T-cell (primary cell): ENCODE measurements at places on chromosomes 12 and 14.

- no peaks in the 10 kb centered on the region for H3K36me3 ChIP-seq
- DNase-seq = no peak
- no peaks in the 10 kb centered on the region for H3K27me3 ChIP-seq
- no peak overlapping the region for H3K27ac ChIP-seq
- no peak overlapping the region for H3K4me3 ChIP-seq
Measured at GRCh38 chr14:54857830-54858269, 44.8 kb downstream of the GCH1 start.

DNA sequence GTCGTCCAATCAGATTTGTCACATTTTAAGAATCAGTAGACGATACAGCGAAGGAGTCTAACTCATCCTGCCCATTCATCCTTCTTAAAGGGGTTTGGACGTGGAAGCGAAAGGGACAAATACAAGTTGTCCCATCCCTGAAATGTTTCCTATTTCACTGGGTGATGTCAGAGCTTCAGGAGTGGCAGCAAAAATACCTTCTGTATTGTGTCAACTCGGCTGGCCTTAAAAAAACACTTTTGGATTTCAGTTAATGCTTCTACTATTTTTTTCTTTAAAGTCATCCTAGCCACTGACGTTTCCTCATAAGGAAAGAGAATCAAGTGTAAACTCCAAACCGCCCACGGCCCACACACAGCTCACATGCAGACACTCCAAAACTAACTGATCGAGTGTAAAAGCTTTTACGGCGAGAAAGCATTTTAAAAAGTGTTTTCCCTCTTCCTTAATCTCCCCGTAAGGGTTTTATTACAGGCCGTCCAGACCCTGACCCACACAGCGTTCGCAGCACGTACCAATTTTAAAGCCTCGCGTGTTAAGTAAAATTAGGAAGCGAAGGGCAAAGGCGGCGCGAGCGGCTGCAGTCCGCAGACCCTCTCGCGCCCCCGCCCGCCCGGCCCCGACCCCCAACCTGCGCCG lies 593 bp downstream of the CFL2 start:
- peak overlapping the region; percentile 72 for H3K27ac ChIP-seq
- no peaks in the 10 kb centered on the region for H3K27me3 ChIP-seq
- DNase-seq = peak; percentile 17
- H3K4me1 ChIP-seq = peaks cover 10% of the 10 kb centered on the region
- H3K4me3 ChIP-seq = peak overlapping the region; percentile 79

- no peak for DNase-seq
- no peaks in the 10 kb centered on the region for H3K36me3 ChIP-seq
- no peak overlapping the region for H3K27ac ChIP-seq
- no peak overlapping the region for H3K4me3 ChIP-seq
- peaks cover 31% of the 10 kb centered on the region for H3K27me3 ChIP-seq
Measured at GRCh38 chr14:72605096-72605920, 288.6 kb downstream of the DPF3 start.

DNA sequence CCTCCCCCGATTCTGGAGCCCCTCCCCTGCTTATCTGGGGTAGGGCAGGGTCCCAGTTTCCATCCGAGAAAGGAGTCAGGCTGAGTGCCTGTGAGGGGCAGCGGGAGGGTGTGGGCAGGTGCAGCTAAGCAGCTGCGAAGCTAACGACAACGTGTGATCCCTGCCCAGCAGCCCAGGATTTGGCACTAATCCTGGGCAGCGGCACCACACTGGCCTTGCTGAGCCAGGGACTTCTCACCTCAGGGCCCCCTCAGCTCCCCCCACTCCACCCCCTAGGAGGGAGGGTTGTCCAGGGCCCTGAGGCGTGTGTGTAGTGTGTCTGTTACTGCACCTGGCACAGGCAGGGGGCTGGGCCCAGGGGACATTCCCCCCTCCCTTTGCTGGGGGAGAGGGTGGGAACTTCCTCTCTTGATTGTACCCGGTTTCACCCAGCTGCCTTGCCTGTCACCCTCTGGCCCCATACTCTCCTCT lies 1.8 kb downstream of the SMIM41 start:
- peaks cover 6% of the 10 kb centered on the region for H3K4me1 ChIP-seq
- peaks cover 24% of the 10 kb centered on the region for H3K36me3 ChIP-seq
- H3K27me3 ChIP-seq = no peaks in the 10 kb centered on the region
- no peak for DNase-seq
- no peak overlapping the region for H3K4me3 ChIP-seq
- H3K27ac ChIP-seq = no peak overlapping the region

DNA sequence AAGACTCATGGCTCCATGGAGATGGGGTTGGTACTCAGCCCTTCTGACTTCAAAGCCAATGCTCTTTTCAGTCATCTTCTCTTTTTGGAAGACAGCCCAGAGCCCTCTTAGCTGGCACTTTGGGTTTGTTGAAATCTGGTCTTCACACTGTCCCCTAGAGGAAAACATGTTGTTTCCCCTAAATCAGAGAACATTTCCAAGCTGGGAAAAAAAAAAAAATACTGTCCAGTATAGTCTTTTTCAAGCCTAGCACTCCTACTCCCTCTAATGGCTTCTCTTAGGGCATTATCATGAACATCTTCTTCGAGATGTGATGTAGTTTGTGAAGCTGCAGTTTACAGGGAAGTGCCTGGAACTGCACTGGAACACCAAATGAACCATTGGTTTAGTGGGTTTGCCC lies 3.0 kb upstream of the ZC3H14 start:
- no peak overlapping the region for H3K4me3 ChIP-seq
- no peaks in the 10 kb centered on the region for H3K36me3 ChIP-seq
- peaks cover 18% of the 10 kb centered on the region for H3K27me3 ChIP-seq
- H3K4me1 ChIP-seq = peaks cover 25% of the 10 kb centered on the region

GRCh38 chr12:73867147-73867546 lies 670.5 kb upstream of the ATXN7L3B start:
- DNase-seq = no peak
- H3K4me1 ChIP-seq = no peaks in the 10 kb centered on the region
- H3K27ac ChIP-seq = no peak overlapping the region
- H3K36me3 ChIP-seq = no peaks in the 10 kb centered on the region
- no peak overlapping the region for H3K4me3 ChIP-seq

GRCh38 chr12:45243963-45244362 lies 28.1 kb downstream of the ANO6 start:
- H3K27ac ChIP-seq = no peak overlapping the region
- DNase-seq = no peak
- no peaks in the 10 kb centered on the region for H3K27me3 ChIP-seq
- H3K4me3 ChIP-seq = no peak overlapping the region
- no peaks in the 10 kb centered on the region for H3K4me1 ChIP-seq
